AG04449 (cell line): ENCODE measurements at places on chromosomes 1 and 21.

- no peak for DNase-seq
Observed at GRCh38 chr1:48002142-48002541, 5.0 kb upstream of the TRABD2B start.

DNA sequence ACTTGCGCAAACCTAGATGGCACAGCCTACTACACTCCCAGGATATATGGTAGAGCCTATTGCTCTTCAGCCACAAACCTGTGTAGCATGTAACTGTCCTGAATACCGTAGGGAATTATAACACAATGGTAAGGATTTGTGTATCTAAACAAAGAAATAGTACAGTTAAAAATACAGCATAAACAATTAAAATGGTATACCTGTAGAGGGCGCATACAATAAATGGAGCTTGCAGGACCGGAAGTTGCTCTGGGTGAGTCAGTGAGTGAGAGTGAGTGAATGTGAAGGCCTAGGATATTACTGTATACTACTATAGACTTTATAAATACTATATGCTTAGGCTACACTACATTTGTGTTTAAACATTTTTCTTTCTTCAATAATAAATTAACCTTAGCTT, 99.3 kb downstream of the PLD5 start:
- DNase-seq: no peak

DNA sequence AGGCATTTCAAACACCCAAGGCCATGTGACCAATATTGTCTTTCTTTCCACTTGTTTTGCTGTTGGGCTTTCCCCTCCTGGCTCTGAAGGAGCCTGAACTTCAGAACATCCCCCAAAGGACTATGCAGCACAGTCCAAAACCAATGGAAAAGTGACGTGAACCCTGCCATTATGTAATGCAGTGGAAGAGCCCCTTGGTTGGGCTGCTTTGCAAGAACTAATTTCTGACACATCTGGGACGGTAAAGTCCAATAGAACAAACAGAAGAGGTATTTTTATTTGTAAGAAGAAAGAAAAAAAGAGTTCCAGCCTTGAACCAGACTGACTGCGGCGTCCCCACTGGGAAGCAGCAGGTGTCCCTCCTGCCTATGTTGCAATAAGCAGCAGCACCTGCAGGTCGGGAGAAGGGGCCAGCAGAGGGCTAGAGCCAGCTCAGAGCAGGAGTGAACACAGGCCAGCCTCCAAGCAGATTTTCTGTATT, 116.7 kb downstream of the CDC7 start:
- DNase-seq: no peak

- no peak for DNase-seq
Observed at GRCh38 chr1:234611847-234612351, 1.9 kb upstream of the IRF2BP2 start.

- no peak for DNase-seq
Observed at GRCh38 chr21:44542716-44543115, 2.7 kb upstream of the KRTAP10-1 start.

- no peak for DNase-seq
Observed at GRCh38 chr1:84836145-84836544, 56.9 kb downstream of the LPAR3 start.

- DNase-seq: no peak
Observed at GRCh38 chr1:50972766-50973165, 2.7 kb downstream of the CDKN2C start.

DNA sequence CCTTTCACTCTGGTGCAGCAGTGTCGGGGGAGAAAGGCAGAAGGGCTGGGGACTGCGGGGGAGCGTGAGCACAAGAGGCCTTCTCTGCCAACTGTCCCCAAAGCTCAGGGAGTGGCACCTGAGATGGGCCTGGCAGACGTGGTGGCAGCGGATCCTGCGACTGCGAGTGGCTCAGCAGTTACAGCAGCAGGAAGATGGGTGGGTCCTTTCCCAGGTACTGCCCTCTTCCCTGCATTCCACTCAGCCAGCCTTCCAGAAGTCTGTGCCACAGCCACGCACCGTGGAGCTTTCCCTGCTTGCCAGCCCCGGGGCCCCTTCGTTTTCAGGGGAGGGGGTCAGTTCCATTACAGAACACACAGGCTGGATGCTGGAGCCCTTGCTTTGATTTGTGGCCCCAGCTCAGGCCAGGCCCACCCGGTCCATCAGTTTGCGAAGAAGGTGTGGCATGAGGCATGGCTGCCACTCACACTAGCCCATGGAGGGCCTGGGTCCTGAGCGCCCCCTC, 17.2 kb downstream of the MTHFR start:
- DNase-seq: no peak

DNA sequence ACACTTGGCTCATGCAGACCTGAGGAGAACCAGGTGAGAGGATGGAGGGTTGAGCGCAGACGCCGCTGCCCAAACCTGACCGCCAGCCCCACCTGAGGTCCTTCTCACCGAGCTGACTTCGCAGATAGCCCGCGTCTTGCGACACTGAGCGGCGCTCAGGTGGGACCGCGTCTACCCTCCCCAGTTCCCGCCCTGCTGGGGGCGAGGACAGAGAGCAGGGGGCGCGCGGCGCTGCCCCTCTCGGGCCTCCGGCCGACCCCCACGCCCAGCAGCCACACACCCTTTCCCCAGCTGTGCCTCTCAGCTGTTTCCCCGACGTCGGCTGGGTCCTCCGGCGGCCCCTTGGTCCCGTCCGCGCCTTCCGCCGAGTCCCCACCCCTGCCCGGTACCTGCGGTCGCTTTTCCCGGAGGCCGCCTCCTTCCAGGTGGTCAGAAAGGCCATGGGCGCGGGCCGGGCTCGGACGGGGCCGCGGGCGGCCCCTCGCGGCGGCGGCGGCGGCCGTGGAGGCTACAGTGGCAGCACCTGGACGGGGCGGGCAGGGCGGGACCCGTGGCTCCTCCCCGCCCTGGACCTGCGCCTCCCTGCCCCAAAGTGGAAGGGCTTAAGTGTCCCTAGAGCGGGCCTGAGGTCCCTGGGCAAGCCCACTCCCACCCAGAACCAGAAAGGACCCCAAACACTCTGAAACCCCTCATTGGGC, 14.4 kb upstream of the TTC39A start:
- no peak for DNase-seq

DNA sequence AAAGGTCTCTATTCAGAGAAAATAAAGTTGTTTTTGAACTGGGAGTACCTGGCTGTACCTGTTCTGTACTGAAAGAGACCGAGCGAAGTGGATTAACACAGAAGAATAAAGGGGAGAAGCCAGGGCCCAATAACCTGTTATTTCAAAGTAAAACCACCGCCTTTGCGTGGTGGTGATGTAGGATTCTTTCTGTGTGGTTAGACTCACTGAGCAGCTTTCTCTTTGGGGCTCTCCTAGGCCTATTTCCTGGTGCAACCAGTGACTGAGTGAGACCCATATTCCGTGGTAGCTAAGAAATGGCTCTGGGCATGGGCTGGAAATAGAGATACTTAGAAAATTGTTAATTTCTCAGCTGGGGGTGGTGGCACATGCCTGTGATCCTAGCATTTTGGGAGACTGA, 99.9 kb downstream of the XCL2 start:
- no peak for DNase-seq
